AG09309 (cell line): ENCODE measurements at places on chromosomes 2 and 18.

DNA sequence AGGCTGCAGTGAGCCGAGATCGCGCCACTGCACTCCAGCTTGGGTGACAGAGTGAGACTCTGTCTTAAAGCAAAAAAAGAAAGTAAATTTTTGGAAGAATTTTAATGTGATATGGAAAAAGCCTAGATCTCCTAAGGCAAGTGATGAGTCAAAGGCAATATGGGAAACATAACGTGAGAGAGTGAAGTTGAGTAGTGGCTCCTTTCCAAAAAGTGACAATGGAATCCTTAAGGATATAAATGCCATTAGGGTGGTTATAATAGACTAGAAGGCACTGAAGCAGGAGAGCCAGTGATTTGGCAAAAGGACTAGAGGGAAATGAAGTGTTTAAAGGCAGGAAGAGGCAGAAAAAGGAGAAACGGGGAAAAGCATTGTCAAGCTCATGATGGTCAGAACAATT, 25.6 kb downstream of the ARHGAP28 start:
- no peak for DNase-seq

DNA sequence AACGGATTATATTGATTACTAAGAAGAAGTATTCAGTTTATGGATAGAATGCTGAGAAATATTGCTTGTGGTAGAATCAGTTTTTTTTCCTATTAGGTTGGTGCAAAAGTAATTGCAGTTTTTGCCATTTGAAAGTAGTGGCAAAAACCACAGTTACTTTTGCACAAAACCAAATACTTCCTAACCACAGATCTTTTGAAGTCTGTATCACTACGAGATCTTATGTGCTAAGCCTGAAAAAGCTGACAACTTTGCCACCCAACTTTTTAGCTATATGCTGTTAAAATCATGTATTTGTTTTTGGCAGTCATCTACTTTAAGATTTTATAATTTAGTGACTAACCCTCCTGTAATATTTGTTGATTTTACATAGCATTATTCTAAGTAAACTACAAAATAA, 24.6 kb downstream of the DNAJC10 start:
- DNase-seq = no peak

DNA sequence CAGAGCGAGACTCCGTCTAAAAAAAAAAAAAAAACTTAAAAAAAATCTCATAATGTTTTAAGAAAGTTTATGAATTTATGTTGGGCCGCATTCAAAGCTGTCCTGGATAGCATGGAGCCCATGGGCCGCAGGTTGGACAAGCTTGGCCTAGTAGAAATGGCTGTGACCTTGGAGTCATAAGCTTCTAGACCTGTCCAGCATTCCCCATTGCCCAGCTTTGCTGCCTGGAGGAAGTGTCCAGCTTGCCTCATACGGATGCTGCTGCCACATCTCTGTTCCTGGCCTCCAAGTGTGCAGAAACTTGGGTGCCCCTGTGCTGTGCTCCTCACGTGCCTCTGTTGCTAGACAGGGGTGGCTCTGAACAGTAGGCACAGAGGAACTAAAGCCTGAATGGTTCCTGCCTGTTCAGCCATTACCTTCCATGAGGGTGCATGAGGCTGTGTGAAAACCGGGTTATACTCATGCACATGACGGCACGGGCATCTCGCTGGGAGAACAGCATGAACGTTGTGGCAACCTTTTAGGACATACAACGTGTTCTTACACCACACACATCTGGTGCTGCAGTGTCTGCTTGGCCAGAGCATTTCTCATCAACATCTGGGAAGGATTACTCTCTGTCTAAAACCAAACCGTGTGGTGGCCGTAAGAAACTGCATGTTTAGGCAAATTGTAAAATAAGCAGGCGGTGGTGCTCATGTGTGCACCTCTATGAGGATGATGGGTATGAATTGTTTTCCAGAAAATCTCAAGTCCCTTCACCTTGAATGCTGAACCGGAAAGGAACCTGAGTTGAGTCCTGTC, 38.2 kb downstream of the FHOD3 start:
- peak; percentile 42 for DNase-seq

GRCh38 chr2:237967463-237967951, 693 bp downstream of the UBE2F start:
- no peak for DNase-seq

GRCh38 chr2:30095402-30095801, 51.4 kb upstream of the YPEL5 start:
- no peak for DNase-seq

DNA sequence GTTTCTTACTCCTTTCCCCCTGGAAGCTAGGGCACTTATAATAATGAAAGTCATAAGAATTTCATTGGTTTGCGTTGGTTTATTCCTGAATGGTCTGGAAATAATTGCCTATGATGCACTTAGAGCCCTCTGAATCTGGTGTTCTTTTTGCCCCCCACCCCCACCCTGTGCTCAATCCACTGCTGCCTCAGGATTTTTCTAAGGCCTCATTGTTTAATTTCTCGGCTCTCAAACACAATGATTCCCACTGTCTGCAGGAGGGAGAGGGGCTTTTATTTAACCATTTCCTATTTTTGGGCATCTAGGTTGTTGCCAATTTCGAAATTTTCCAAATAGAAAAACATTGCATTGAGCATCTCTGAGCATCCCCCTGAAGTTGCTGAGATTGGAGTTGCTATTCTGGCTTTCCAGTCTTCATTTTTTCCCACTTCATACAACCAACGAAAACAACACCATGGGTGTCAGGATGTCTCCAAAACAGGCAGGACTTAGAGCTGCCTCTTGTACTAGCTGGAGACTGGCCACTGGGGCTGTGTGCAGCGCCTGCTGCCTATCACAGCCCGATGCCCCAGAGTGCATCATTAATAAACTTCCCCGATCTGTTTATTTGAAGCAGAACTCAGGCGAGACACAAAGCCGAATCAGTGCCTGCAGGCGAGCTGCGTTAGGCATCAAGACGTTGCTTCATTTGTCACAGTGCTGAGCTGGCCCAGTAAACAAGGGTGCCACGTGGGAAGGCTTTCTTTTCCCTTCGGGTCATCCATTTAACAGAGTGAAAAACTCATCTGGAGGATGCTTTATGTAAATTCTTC, 1.8 kb upstream of the PCARE start:
- no peak for DNase-seq

- no peak for DNase-seq
Observed at GRCh38 chr2:46877619-46878113, 37.9 kb downstream of the MCFD2 start.

DNA sequence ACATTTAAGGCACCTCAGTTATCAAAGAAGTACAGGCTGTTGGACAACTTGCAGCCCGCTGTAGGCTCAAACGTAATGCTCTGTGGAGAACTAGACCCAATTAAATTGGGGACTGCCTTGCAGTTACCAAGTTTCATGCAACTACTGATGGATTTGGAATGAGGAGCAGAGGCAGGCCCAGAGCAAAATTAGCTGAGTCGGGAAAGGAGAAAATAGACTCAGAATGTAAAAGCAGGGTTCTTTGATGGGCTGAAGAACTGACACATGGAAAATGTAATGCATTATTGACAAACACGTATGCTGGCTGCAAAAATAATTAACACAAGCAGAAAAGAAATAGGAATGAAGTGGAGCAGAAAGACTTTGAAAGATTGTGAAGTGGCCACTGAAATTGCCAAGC, 432.7 kb upstream of the HNRNPA3 start:
- no peak for DNase-seq

GRCh38 chr2:16246281-16246850, 306.0 kb downstream of the MYCN start:
- no peak for DNase-seq

- DNase-seq = no peak
Observed at GRCh38 chr18:34159691-34160185, 65.0 kb downstream of the NOL4 start.

DNA sequence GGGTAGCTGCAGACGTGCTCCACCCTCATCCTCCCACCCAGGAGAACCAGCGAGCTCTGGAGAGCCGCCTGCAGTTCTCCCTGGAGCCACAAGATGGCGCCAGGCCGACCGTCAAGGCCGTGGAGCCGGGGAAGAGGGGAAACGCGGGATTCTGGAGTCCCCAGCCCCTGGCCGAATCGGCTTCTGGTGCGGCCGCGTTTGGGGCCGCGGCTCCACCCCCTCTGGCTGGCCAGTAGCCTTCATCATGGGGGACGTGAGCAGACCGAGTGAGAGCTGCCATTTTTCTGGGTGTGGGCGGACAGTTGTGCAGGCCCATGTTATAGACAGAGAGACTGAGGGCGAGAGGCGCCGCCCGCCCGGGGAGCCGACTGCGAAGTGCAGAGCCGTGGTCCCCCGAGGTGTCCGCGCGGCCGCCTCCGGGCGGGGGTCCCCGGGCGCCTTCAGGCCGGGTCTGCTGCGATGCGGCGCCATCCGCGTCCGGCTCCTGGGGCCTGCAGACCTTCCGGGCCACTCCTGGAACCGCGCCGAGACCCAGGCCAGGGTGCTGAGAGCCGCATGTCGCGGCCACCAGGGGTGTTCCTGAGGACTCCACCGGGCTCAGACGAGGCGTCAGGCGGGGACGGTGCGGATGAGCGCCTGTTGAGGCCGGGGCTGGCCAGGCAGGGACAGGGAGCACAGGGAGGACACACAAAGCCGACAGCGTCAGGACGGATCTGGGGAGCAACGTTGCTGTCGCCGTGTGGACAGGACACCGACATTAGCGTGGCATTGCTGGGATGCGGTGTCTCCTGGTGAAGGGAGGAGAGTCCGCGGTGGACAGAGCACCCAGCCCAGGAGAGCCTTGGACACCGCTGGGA, 418.2 kb upstream of the HS6ST1 start:
- DNase-seq = no peak
